ENCODE measurements at places on chromosomes 12 and 14. TPM values are rescaled to one million over a fixed set of nuclear protein-coding genes. Genes with fewer than 3 reads are reported as not detected.

DNA sequence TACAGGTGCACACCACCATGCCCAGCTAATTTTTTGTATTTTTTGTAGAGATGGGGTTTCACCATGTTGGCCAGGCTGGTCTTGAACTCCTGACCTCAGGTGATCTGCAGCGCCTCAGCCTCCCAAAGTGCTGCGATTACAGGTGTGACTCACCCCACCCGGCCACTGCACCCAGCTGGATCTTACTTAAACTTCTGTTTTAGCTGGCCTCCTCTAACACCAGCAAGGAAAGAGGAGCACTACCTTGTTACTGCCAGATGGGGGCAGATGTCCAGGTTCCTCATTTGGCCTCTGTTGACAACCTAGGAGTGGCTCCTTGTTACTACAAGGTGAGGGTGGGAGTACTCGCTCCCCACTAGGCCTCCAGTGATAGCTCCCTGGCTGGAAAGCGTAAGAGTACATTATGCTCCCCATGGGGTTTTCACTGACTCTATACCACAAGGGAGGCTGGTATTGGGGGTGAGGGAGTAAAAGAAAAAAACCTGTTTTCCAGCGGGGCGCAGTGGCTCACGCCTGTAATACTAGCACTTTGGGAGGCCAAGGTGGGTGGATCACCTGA, 13.2 kb upstream of the ARF6 start:
- no peak overlapping the region for H3K4me3 ChIP-seq
- H3K4me1 ChIP-seq = peaks cover 34% of the 10 kb centered on the region
- peaks cover 3% of the 10 kb centered on the region for H3K36me3 ChIP-seq
- H3K27me3 ChIP-seq = peaks cover 3% of the 10 kb centered on the region
- peak overlapping the region; percentile 61 for H3K27ac ChIP-seq

DNA sequence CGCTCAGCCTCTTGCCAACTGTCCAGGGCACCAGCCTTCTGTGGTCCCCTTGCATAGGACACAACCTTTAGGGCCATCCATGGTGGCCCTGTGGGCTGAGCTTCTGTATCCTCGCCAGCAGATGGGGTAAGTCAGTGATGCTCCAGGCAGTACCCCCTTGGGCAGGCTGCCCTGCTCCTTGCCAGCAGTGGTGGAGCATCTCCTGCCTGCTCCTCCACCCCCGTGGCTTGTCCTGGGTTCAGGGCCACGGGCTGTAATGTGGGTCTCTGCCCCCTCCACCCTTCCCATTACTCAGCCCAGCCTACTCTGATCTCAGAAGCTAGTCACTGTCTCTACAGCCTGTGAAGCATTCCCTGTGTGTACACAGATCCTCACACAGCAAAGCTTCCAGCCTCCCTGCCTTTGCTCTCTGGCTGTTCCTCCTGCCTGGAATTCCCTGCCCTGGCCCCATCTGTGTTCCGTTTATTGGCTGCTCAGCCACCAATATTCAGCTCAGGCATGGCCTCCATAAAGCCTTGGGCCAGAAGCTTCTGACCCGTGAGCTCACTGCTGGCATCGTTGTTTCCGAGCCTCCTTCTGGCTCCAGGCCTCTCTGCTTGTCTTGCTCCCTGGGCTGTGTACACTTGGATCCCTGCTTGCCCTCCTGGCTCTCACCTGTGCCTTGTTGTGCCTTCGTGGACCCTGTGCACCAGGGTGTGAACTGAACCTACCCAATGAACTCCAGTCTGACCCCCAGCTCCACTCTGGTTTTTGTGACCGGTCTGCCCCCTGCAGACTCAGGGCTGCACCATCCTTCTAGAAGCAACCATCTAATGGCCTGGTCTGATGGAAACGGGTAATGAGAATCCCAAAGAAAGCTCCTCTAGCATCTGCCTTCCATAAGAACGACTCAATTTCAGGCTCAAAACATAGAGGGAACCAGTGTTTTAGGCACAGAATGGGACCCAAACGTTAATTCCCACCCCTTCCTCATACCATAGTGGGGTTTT, 177.0 kb upstream of the PRMT8 start:
- DNase-seq = no peak
- no peak overlapping the region for H3K27ac ChIP-seq
- no peaks in the 10 kb centered on the region for H3K4me1 ChIP-seq
- no peaks in the 10 kb centered on the region for H3K36me3 ChIP-seq
- peaks cover 2% of the 10 kb centered on the region for H3K27me3 ChIP-seq

Gene NKX2-1
- total RNA-seq = not detected

- H3K4me1 ChIP-seq = peaks cover 16% of the 10 kb centered on the region
- DNase-seq = no peak
- H3K27me3 ChIP-seq = peaks cover 7% of the 10 kb centered on the region
- H3K4me3 ChIP-seq = no peak overlapping the region
- no peak overlapping the region for H3K27ac ChIP-seq
- peaks cover 5% of the 10 kb centered on the region for H3K36me3 ChIP-seq
These were observed 18.2 kb upstream of the PPFIBP1 start for GRCh38 chr12:27505761-27506160.

All from activated T-helper 1 cell treated with anti-CD3 and anti-CD28 coated beads, Interleukin-12 subunit alpha, Interleukin-12 subunit beta, Interleukin-2, Interleukin-4 antibody, amounts not matched to agents 30 ng/mL and 10 ng/mL and 1 ng/mL, durations not matched to agents 14 hours and 24 hours and 36 hours (primary cell).